ENCODE measurements at places on chromosomes 2 and 18.

GRCh38 chr2:48438266-48438665 is 91.7 kb upstream of the STON1 start:
- no peak for DNase-seq

- DNase-seq: no peak
Observed at GRCh38 chr18:38025433-38026038, 459.9 kb upstream of the CELF4 start.

DNA sequence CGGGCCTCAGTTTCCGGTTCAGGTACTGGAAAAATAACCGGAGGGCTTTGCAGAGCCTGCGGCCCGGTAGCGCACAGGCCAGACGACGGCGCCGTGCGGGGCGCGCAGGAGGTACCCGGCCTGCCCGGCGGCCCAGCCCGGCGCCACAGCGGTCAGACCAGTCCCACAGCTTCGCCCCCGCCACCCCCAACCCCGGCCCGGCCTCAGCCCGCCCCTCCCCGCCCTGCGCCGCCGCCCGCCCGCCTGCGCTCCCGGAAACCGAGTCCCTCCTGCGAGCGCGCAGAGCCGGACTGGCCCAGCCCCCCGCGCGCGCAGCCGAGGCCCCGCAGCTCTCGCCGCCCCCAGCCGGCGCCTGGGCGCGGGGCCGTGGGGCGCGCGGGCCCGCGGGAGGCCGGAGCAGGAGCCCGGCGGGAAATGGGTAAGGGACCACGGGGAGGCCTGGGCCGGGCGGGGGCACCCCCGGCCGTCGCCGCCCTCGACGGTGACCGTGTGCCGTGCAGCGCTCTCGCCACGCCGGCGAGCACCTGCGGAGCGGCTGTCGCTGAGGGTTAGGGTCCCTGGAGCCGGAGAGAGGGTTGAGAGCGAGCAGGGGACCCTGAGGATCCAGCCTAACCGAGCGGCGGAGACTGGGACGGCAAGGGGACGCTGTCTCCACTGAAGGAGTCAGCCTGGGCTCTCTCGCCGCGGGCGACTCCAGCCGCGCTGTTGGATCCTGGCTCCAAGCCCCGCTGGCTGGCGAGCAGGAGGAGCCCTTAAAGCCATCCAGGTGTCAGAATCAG is 16.5 kb upstream of the PSD4 start:
- DNase-seq: no peak

DNA sequence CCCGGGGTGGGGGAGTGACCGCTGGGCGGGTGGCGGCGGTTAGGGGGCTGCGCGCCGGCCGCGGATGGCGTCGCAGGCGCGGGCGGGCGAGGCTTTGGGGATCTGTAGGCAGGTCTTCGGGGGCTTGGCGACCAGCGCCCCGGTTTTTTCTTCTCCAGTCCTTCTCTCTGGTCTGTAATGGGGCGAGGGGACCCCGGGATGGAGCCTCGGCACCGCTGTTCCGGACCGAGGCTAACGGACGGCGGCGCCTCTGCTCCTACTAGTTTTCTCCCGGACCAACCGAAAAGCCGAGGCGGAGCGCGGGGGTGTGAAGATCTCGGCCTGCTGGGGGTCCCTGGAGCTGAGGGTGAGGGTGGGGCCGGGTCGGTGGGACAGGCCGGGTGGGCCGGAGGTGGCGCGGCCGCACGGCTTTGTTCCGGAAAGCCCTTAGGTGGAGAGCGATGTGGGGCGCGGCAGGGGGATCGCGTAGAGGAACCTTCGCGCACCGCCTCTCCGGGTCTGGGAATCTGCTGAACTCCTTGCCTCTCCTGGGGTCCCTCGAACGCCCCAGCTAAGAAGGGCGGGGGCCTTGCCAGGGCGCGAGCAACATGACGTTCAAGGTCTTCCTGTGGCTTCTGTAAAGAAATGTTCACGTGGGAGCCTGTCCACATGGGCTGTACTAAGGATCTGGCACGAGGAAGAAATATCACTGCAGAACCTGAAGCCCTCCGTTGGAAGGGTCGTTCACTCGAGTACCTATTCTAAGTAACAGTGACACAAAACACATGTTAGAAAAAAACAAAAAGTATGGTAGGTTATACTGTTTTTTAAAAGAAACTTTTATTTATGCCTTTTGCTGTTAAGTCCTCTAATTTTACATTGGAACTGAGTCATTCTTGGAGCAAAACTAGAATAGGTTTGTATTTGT is 861 bp downstream of the SLC39A10 start:
- peak; percentile 79 for DNase-seq

DNA sequence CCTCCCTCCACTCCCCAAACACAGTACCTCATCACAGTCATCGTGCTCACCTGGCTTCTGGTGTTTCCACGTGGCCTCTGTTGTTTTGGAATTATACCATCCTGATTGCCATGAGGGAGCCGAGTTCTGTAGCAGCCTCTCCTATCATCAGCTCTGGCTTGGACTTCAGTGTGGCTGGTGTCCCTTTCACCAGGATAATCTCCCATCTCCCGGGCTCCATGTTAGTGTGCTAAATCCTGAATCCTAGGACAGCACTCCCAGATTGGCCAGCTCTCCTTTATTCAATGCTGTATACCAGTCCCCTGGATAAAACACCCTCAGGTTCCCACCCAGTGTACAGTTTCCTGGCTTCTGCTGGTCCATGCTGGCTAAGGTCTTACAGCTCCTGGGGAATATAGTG is 53.3 kb downstream of the LONRF2 start:
- no peak for DNase-seq

GRCh38 chr2:165852394-165852793 is 58.3 kb upstream of the GALNT3 start:
- DNase-seq: no peak

DNA sequence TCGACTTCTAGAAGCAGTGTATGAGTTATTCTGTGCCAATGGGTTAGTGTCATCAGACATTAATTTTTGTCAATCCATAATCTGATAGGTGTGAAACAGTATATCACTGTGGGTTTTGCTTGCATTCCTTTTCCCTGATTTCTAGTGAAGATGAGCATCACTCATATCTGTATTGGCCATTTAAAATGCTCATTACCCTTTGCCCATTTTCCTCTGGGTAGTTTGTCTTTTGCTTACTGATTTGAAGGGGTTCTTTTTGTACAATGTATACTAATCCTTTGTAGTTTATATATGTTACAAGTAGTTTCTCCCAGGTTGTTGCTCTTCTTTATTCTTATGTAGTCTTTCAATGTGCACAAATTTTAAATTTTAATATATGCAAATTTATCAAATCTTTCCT is 152.2 kb downstream of the TPGS2 start:
- no peak for DNase-seq

DNA sequence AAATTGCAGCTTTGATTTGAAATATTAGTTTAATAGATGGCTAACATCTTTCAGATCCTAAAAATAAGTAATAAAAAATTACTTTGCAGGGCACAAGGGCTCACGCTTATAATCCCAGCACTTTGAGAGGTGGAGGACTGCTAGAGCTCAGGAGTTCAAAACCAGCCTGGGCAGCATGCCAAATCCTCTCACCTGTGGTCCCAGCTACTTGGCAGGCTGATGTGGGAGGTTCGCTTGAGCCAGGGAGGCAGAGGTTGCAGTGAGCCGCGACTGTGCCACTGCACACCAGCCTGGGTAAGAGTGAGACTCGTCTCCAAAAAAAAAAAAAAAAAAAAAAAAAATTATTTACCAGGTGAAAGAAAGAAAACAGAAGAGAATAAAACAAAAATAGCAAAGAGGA is 449.8 kb downstream of the NRXN1 start:
- DNase-seq: no peak

DNA sequence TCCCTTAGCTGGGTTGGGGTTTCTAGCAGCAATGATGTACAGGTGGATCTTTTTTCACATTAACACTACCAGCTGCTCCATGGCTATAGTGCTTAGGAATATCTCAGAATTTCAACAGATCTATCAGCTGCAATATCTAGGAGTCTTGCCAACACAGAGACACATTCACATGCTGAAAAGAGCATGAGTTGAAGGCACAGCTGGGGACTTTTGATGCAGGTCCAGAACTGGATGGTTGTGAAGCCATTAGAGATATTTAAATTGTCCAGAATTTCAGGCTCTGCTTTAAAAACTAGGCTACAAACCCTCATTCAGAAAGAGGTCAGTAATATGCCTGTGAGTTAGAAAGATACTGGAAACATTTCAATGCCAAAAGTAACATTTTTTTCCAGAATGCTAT is 122.2 kb upstream of the CCDC195 start:
- no peak for DNase-seq

DNA sequence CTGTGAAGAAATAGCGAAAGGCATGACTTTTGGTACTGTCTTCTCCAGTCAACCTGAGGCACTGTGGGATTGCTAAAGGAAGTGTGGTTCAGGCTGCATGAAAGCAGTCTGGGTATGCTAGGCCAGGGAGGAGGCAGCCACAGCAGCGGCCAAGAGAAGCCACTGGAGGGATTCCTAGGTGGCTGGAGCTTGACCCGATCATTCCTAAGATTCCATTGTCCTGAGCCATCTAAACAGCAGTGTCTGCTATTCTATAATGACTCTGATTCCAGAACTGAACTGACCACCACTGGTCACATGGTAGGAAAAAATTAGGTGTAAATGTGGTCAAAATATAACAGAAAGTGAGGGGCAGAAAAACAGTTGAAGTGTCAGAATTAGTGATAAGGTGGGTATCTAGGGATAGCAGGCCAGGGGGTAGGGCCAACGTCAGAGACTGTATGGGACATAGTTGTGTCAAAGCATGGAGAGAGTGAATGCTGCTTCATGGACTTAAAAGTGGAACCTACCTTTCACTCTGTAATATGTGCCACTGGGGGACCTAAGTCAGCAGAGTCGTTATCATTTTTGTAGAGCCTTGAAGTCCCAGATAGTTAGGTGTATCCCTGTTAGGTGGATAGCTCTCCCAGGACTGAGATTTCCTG is 204.6 kb downstream of the CTNNA2 start:
- DNase-seq: no peak

GRCh38 chr2:158966312-158966711 is 2.1 kb upstream of the TANC1 start:
- DNase-seq: no peak

GRCh38 chr18:51195451-51196117 is 1.9 kb downstream of the MEX3C start:
- peak; percentile 53 for DNase-seq

DNA sequence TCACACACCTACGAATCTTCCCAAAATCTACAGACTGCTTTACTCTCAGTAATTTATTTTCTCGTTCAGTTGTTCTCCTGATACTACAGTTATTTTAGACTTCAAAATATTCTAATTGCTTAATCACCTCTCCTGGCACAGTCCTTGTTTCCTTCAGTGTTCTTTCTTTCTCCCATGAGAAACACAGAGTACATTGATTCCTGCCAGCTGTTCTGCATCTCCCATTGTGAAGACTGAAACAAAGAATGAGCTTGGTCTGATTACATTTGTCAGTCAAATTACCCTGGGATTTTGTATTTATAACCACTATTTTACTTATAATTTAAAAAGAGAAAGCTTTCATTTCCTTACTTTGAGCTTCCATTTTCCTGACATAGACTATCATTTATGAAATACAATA is 63.9 kb upstream of the TANK start:
- DNase-seq: no peak

- no peak for DNase-seq
Observed at GRCh38 chr18:60987963-60988362, 345.3 kb upstream of the CDH20 start.

DNA sequence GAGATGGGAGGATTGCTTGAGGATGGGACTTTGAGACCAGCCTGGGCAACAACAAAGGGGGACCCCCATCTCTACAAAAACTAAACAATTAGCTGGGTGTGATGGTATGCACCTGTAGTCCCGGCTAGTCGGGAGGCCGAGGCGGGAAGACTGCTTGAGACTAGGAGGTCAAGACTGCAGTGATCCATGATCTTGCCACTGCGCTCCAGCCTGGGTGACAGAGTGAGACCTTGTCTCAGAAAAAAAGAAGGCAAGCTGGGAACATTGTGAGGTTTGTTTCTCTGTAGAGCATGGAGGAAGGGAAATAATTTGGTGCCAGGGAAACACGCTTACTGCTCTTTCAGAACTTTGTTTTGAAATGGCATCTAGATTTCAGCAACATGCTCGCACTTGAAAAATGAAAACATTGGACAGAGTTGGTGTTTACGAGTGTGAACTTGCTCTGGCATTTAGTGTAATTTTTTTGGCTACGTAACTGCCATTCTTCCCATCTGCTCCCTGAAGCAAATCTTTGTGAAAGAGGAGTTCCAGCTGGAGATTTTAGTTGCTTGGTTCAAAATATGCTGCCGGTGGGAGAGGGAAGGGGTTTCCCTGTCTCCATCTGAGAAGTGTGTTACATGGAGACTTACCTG is 125.6 kb upstream of the DLX2 start:
- no peak for DNase-seq

- DNase-seq: no peak
Observed at GRCh38 chr2:72694715-72695496, 130.9 kb downstream of the EXOC6B start.

GRCh38 chr18:13221869-13222855 is 3.6 kb downstream of the LDLRAD4 start:
- DNase-seq: no peak

DNA sequence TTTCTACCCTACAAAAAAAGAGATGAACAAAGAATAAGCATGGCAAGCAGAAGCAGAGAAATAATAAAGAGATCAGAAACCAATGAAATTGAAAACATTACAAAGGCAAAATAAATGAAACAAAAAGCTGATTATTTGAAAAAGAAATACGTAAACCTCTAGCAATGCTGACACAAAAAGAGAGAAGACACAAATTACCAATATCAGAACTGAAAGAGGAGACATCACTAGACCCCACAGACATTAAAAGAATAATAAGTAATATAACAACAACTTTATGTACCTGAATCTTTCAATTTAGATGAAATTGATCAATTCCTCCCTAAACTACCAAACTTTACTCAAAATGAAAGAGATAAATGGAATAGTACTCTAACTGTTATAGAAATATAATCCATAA is 75.9 kb downstream of the TMEM163 start:
- DNase-seq: no peak

DNA sequence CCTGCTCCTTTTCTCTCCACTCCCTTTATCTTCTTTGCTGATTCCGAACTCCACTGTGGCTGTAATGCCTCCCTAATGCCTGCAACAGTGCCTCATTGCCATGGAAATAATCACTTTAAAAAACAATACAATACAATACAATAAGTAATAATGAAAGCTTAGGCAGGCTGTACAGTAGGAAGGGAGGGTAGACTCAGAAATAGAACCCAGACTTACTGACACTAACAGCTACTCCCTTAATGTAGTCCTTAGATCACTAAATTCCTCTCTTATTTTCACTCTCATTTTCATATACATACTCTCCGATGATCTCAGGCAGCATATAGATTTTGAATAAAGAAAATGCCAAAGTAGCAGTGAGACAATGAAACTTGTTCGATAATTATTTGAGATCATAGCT is 70.2 kb downstream of the DLGAP1 start:
- no peak for DNase-seq

Measured in CD4-positive, alpha-beta T cell treated with Interferon alpha-2 for 1 hour (primary cell).